ENCODE measurements at places on chromosomes 7 and 10.

DNA sequence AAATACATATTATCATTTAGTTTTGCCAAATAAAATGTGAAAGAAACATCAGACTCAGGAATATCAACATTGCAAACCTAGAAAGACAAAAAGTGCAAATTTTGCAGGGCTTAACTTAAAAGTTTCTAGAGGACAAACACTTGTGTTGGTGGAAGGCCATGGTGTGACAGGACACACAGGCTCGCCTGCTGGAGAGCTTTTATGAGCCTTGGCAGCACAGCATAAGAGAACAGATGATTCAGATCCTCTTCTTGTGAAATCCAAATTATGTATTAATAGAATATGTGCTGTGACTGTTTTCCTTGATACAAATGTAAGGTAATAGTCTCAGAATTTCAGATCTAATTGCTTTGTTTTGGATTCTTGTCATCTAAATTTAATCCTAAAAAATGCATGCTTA is 72.9 kb upstream of the ABCB5 start:
- no peak for DNase-seq

GRCh38 chr7:1632916-1633785 is 36.9 kb upstream of the ELFN1 start:
- DNase-seq, result no peak

- DNase-seq, result no peak
Measured at GRCh38 chr7:152013974-152014373, 11.5 kb upstream of the GALNT11 start.

- no peak for DNase-seq
Measured at GRCh38 chr10:43361547-43362190, 9.8 kb upstream of the FXYD4 start.

DNA sequence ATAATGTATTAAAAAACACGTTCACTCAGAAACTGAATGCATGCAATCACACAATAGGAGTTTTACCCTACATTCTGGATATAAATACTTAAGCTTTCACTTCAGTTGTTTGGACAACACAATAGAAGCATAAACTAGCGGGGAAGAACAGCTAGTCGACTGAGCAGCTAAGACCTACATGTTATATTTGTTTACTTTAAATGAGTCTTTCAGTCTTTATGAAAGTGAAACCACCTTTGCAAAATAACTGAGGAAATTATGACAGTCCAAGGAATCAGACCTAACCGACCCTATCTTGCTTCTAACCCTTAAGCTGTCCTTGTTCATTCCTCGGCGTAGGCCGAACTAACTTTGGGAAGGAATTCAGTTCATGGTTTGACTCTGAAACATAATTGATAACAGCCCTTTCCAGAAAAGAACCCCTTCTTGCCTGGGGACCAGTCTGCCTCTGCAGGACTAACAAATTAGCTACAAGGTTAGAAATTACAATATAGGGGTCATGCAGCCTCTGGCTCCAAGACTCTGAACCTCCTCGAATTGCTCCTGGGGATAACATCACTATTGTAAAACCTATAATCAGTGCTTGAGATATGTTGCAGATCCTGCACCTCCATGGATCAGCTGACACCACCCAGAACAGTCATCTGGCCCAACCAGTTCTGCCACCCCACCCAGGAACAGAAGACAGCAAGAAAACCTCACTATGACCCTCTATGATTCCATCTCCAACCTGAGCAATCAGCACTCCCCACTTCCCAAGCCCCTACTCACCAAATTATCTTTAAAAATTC is 185.1 kb upstream of the KLF6 start:
- DNase-seq, result no peak

GRCh38 chr10:107144490-107144889 is 20.0 kb downstream of the SORCS1 start:
- no peak for DNase-seq

GRCh38 chr7:46164629-46165028 is 243.6 kb upstream of the IGFBP3 start:
- DNase-seq, result no peak

- DNase-seq, result no peak
Measured at GRCh38 chr10:21510241-21511094, 15.0 kb downstream of the SKIDA1 start.

GRCh38 chr7:26629696-26630095 is 234.7 kb downstream of the SKAP2 start:
- no peak for DNase-seq

DNA sequence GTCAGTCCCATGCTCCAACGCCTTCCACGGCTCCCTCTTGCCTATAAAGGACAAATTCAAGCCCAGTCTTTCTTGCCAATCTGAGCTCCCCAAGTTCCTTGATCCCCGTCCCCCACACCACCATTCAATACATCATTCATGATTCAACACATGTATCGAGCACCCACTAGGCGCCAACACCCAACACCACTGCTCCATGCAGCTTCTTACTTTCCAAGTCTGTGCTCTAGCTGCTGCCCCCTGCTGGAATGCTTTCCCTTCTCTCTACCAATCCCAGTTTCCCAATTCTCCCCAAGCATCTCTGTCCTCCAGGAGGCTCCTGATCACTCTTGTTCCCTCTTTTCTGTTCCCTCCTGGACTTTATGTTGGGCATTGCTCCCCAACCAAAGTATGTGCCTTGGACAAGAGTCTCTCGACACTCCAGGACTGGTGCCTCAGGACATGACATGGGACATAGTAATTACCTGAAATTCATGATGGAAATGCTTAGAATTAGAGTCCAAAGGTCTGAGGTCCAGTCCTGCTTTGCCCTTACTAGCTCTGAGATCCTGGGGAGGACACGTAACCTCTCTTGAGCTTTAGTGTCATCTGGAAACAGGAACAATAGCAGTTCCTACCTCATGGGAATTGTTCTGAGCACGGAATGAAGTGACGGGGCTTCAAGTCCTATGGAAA is 172.7 kb downstream of the NEURL1 start:
- DNase-seq, result no peak

DNA sequence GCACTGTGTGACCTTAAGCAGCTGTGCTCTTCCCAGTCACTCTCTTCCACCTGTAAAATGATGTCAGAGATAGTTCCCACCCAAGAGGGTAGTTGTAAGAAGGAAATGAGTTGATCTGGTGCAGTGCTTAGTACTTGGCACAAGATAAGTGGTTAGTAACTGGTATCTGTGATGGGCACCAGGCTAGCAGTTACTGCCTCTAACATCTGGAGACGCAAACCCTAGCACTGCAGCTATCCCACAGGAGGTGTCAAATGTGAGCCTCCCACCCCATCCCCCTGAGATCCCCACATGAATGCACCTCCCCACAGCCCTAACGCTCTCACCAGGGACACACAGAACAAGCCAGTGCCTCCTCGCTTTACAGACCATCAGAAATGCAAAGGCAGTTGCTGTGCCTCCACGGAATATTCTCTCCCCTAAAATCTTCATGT is 72.0 kb downstream of the KCNMA1 start:
- DNase-seq, result no peak

- DNase-seq, result no peak
Measured at GRCh38 chr10:55470840-55471239, 669.8 kb upstream of the PCDH15 start.

- DNase-seq, result no peak
Measured at GRCh38 chr7:137204246-137204645, 139.3 kb downstream of the PTN start.

- DNase-seq, result no peak
Measured at GRCh38 chr7:148620749-148621359, 30.3 kb downstream of the C7orf33 start.

DNA sequence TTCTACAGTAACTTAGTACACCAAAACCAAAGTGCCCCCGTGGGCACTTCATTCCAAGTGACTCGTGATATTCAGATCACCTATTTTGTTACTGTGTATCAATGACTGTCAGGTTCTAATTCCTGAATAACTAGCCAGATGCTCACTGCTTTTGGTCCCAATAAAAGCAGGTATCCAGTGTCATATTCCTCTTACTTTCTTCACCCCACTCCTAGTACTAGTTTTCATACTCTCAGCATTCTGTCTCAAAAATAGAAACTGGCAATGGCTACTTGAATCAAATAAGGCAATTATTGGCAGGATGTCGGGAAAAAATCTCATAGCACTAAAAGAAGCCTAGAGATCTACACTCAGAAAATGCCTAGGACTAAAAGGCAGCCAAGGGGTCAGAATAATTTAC is 84.6 kb downstream of the ZNF467 start:
- no peak for DNase-seq

DNA sequence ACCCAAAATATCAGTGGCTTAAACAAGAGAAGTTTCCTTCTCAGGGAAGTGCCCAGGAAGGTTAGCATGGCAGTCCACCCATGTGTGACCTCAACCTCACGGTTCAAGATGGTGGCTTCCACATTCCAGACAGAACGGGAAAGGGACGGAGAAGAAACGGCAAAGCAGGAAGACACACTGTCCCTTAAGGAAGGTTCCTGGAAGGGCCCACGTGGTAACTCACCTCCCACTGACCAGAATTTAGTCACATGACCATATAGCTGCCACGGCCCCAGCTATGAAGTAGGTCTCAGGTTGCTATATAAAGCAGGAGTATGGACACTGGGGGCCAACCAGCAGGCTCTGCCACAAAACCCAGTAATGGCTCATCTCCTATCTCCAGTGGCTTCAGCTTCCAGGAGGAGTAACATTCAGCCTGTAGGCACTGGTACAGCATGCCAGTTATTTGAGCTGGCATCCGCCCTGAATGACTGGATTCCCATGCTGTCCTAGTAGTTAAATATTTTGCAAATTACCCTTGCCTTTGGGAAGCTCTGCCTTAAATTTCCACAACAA is 278.5 kb upstream of the KLF14 start:
- peak; percentile 34 for DNase-seq

DNA sequence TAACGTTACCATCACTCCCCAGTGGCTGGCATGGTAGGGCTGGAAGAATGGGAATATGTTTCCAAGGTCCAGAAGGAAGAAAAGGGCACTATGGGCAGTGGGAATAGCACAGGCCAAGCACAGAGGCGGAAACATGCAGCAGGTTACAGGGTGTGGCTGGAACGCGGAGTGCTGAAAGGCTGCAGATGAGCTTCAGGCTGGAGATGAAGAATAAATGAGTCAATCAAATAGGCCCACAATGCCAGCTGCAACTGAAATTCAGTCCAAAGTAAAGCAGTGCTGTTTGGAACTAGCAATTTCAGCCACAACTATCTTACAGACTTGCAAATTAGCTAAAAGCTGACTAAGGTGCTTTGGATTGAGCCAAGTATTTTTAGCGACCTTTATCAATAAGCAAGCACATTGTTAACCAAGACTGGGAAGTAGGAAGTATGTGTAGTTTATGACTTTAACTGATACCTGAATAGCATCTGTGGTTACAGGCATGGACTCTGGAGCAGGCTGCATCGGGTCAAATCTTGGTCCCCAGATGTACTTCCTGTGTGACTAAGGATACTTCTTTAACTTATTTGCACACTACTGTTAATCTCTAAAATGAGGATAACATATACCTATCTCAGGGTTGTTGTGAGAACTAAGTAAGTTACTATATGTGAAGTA is 77.5 kb upstream of the CTTNBP2 start:
- DNase-seq, result no peak

DNA sequence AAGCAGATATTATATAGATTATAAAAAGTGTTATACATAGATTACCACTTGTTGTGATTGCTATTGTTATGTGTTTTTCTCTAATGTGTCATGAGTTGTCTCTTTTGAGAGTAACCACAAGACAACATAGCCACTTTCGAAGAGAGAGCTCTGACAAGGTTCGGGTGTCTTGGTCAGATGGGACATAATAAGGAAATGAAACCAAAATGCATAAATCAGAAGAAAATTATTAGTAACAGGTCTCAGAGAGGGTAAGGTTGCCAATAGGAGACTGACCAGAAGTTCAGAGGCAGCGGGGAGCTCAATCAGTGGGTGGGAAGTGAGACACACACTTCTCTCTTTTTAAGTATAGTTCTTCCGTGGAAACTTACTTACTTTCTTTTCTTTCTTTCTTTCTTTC is 639.2 kb upstream of the POT1 start:
- no peak for DNase-seq

- DNase-seq, result no peak
Measured at GRCh38 chr7:106345421-106346166, 60.8 kb upstream of the NAMPT start.

DNA sequence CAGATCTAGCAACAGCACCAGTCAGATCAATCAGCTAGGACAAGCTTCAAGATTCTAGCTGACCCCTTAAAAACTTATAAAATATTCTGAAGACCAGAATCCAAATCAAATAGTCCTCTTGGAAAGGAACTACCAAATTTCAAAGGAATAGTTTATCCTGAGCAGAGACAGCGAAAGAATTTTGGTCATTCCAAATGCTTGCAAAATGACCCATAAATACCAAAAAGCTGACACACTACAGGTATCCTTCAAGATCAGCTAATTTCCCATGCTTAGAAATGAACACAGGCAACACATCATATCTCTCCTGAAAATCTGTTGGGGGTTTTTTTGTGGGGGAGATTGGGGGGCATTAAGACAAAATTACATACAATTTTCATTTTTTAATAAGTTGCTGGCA is 78.8 kb downstream of the PDSS1 start:
- DNase-seq, result no peak

GRCh38 chr7:28835800-28836199 is 122.3 kb downstream of the TRIL start:
- DNase-seq, result no peak

DNA sequence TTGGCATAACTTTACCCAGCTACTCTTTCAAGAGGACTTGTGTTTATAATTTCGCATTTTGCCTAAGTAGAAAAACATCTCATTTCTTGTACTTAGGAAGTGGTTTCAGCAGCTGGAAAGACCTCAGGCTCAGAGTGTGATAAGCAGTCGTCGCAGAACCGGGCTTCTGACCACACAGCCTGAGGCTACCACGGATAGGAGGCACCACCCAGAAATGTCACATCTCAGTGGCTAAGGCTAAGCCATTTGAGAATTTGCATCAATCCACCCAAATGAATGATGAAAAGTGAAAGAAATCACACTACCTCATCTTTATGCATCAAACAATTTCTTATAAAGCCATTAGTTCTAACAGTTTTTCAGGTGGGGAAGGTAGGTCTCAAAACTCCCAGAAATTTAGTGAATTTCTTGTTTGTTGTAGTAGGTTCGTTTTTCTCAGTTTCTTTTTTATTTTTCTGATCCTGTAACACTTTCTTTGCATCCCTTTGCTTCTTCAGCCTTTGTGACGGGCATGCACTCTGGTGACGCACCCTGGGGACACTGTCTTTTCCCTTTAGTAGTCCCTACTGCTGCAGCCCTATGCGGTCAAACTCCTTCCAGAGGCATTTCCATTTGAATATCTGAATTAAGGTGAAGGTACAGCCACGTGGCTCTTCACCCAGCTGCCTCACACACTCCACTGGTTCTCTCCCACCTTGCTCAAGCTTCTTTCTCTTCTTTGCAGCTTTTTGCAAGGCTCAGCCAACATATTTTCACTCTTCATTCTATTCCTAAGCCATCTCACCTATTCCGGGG is 68.5 kb downstream of the MAP3K8 start:
- peak; percentile 70 for DNase-seq

- DNase-seq, result no peak
Measured at GRCh38 chr10:3691482-3691881, 93.5 kb downstream of the KLF6 start.

GRCh38 chr7:123797673-123798531 is 47.1 kb upstream of the HYAL4 start:
- DNase-seq, result no peak

GRCh38 chr7:36747280-36748016 is 23.2 kb upstream of the AOAH start:
- DNase-seq, result no peak

GRCh38 chr10:58574058-58574457 is 61.4 kb downstream of the BICC1 start:
- DNase-seq, result no peak

Data from GF-D8 (cell line).